ENCODE measurements at places on chromosomes 7 and 10. TPM values are rescaled to one million over a fixed set of nuclear protein-coding genes. Genes with fewer than 3 reads are reported as not detected.

Gene ESYT2
- total RNA-seq: 87.3 TPM

Gene AHR
- total RNA-seq: 38.6 TPM

Gene MEIG1
- total RNA-seq: 0.70 TPM

Gene NEBL
- not detected for total RNA-seq

Gene HABP2
- total RNA-seq: not detected
